ENCODE measurements at places on chromosomes 6 and 20. TPM values are rescaled to one million over a fixed set of nuclear protein-coding genes. Genes with fewer than 3 reads are reported as not detected.

DNA sequence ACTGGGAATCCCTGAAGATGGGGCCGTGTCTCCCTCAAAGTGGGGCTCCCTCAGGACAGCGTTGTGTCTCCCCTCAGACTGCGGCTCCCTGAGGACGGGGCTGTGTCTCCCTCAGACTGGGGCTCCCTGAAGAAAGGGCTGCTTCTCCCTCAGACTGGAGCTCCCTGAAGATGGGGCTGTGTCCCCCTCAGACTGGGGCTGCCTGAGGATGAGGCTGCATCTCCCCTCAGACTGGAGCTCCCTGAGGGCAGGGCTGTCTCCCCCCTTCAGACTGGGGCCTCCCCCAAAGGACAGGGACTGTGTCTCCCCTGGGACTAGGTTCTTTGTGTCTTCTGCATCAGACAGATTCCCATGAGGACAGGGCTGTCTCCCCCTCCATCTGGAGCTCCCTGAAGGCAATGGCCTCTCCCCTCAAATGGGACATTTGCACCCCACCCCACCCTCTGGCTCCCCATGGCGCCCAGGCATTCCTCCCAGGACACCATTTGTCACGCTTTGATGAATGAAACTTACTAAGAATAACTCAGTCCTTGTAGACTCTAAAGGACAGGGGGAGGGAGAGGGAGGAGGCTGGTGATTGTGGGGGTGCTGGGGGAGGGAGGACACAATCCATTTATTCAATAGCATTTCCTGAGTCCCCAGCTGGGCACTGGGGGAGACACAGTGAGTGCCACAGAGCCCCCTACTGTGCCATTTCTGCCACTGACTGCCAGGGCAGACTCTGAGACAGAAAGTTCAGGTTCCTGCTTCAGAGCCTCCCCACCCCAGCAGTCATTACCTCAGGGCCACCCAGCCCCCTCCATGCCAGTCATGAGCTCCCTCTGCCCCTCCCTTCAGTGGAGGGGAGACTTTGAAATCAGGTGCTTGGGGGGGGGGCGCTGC lies 122.4 kb downstream of the MRPL14 start:
- peaks cover 7% of the 10 kb centered on the region for H3K4me1 ChIP-seq
- DNase-seq: no peak
- H3K4me3 ChIP-seq: no peak overlapping the region
- H3K27me3 ChIP-seq: peaks cover 35% of the 10 kb centered on the region
- H3K27ac ChIP-seq: no peak overlapping the region
- H3K36me3 ChIP-seq: no peaks in the 10 kb centered on the region

DNA sequence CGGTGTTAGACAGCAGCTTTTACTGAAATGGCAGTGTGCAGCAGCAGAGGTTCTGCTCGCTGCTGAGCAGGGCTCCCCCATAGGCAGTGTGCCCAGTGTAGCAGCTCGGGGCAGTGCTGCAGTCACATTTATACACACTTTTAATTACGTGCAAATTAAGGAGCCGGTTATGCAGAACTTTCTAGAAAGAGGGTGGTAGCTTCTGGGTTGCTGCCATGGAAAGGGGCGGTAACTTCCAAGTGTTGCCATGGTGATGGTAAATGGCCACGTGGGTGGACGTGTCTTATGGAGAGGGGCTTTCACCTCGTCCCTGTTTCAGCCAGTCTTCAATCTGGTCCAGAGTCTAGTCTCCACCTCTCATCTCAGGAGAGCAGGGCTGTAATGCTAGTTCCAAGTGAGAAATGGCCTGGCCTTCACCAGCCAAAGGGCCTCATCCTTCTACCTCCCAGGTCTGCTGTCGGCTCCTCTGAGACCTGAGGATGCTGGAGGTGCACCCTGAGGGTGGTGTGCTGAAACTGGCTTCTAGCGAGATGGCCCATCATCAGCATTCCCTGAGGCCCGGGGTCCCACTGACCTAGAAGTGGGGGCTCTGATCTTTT lies 180.5 kb upstream of the PMEPA1 start:
- H3K36me3 ChIP-seq: no peaks in the 10 kb centered on the region
- no peaks in the 10 kb centered on the region for H3K4me1 ChIP-seq
- H3K27me3 ChIP-seq: peaks cover 34% of the 10 kb centered on the region
- no peak overlapping the region for H3K27ac ChIP-seq

The CST5 gene
- total RNA-seq: not detected

The SLC22A2 gene
- not detected for total RNA-seq

- H3K4me3 ChIP-seq: no peak overlapping the region
- DNase-seq: no peak
- no peaks in the 10 kb centered on the region for H3K4me1 ChIP-seq
- H3K27ac ChIP-seq: no peak overlapping the region
These were observed 94.5 kb downstream of the PKHD1 start for GRCh38 chr6:51992876-51993275.

- H3K36me3 ChIP-seq: no peaks in the 10 kb centered on the region
- no peak overlapping the region for H3K4me3 ChIP-seq
- H3K4me1 ChIP-seq: peaks cover 7% of the 10 kb centered on the region
These were observed 58.3 kb downstream of the TENT5A start for GRCh38 chr6:81694207-81694606.

The SYCP2L gene
- total RNA-seq: 11.8 TPM

The RUNX2 gene
- total RNA-seq: 0.46 TPM

- DNase-seq: no peak
- H3K27ac ChIP-seq: no peak overlapping the region
- H3K36me3 ChIP-seq: no peaks in the 10 kb centered on the region
- H3K4me1 ChIP-seq: peaks cover 6% of the 10 kb centered on the region
- H3K4me3 ChIP-seq: no peak overlapping the region
These were observed 410.7 kb upstream of the RUNX2 start for GRCh38 chr6:44917430-44917829.

DNA sequence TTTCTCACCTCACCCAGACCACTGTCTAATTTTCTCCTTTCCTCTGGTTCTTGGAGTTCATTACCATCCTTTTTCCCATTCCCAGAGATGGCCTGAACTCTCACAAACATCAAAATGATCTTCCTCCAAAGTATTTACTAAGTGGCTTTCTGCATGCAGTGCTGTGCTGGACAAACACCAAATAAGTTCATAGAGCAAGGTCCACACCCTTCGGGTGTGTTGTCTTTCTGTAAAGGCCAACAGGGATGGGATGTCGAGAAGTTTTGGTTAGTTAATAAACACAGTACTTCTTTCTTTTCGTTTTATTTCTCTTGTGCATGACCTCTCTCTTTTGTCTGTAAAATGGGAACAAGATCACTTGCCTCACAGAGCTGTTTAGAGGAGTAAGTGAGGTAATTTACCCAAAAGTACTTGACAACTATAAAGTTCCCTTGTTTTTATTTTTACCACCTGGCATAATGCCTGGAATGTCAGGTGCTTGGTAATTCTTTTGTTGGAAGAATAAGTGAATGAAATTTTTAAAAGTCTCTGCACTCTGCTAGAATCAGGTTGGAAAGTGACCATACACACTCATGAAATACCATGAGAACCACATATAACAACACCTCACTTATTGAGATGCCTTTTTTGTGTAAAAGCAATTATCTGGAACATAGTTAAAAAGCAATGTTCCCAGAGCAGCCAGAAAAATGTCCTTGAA lies 22.8 kb upstream of the CCN6 start:
- no peak overlapping the region for H3K4me3 ChIP-seq
- H3K27ac ChIP-seq: no peak overlapping the region
- H3K27me3 ChIP-seq: peaks cover 17% of the 10 kb centered on the region
- H3K36me3 ChIP-seq: no peaks in the 10 kb centered on the region
- DNase-seq: no peak

The FAM209B gene
- not detected for total RNA-seq

- no peak for DNase-seq
- H3K36me3 ChIP-seq: no peaks in the 10 kb centered on the region
- no peaks in the 10 kb centered on the region for H3K27me3 ChIP-seq
- no peak overlapping the region for H3K27ac ChIP-seq
These were observed 61.7 kb upstream of the NOX3 start for GRCh38 chr6:155517294-155517693.

DNA sequence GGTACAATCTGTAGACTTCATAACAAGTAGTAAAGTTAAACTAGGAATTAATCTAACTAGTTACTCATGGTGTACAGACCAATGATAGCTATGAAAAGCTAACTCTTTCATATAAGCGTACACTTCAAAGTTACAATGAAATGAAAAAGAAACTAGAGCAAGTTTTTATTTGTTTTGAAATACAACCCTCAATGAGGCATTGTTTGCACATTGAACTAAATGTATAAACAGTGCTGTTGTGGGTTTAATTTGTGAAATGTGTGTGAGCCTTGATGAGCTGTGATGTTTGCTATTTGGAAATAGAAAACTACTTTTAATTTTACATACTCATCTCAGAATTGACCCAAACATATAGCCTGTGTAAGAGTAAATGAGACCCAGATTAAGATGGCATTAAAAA lies 11.1 kb upstream of the EYA4 start:
- H3K4me3 ChIP-seq: no peak overlapping the region
- peaks cover 10% of the 10 kb centered on the region for H3K27me3 ChIP-seq
- peaks cover 7% of the 10 kb centered on the region for H3K4me1 ChIP-seq
- H3K27ac ChIP-seq: no peak overlapping the region
- no peak for DNase-seq

- peaks cover 2% of the 10 kb centered on the region for H3K36me3 ChIP-seq
- H3K4me1 ChIP-seq: peaks cover 14% of the 10 kb centered on the region
- no peak overlapping the region for H3K27ac ChIP-seq
- H3K4me3 ChIP-seq: no peak overlapping the region
- no peaks in the 10 kb centered on the region for H3K27me3 ChIP-seq
- no peak for DNase-seq
These were observed 667.5 kb downstream of the UTRN start for GRCh38 chr6:144952456-144953240.

The GPR6 gene
- total RNA-seq: not detected

The C6orf163 gene
- total RNA-seq: 5.7 TPM

- H3K4me3 ChIP-seq: no peak overlapping the region
- H3K27ac ChIP-seq: no peak overlapping the region
- H3K27me3 ChIP-seq: no peaks in the 10 kb centered on the region
- peaks cover 2% of the 10 kb centered on the region for H3K4me1 ChIP-seq
These were observed 46.2 kb downstream of the SNRNP48 start for GRCh38 chr6:7636151-7636550.

DNA sequence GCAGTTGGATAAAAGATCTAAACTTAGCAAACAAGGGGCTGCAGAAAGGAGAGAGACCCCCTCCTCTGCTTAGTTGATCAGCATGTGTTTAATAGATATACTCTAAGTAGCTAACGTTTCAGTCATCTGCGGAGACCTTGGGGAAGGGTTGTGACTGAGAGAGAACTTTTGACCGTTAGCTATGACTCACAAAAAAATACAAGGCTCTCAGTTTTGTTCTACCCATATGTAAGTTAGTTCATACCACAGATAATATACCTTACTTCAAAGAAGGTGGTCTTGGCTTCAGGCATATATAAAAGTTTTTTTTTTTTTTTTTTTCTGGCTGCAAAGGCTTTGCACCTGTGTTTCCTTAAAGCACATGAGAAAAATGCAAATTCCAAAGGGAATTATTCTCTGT lies 258.9 kb downstream of the GJA1 start:
- H3K4me1 ChIP-seq: peaks cover 10% of the 10 kb centered on the region
- H3K36me3 ChIP-seq: no peaks in the 10 kb centered on the region
- no peak overlapping the region for H3K4me3 ChIP-seq
- H3K27me3 ChIP-seq: no peaks in the 10 kb centered on the region

The ELOVL2 gene
- total RNA-seq: 6.0 TPM

The OPRM1 gene
- not detected for total RNA-seq

- no peak overlapping the region for H3K4me3 ChIP-seq
- H3K27me3 ChIP-seq: no peaks in the 10 kb centered on the region
- peak overlapping the region; percentile 90 for H3K27ac ChIP-seq
- H3K36me3 ChIP-seq: no peaks in the 10 kb centered on the region
- no peak for DNase-seq
These were observed 13.5 kb upstream of the SNAI1 start for GRCh38 chr20:49969234-49969633.

DNA sequence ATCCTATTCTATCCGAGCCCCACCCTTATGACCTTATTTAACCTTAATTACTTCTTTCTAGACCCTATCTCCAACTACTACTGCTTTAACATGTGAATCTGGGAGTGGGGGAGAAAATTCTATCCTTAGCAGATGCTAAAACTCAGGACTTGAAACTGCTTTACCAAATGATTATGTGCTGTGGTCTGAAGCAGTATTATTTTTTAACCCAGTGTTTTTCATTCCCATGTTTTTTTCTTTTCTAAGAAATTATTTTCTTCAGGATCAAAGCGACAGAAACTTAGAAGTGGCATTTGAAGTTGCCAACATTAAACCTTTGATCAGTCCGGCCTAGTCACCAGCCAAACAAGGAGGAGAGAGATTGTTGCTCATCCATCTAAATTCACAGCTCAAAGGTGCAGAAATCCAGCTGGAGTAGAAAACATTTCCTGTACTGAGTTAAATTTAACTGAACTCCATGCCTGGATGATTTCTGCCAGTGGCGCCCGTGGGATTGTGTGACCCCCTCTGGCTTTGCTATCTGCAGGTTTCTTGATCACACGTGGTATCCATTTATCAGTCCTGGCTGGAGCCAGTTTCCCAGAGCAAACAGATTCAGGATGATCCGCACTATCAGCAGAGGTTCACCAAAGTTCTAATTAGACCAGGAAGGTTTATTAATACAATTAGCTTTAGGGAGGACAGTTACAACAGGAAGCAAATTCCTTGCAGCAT lies 300.5 kb downstream of the PLCB1 start:
- no peak overlapping the region for H3K27ac ChIP-seq
- H3K36me3 ChIP-seq: no peaks in the 10 kb centered on the region
- no peaks in the 10 kb centered on the region for H3K4me1 ChIP-seq
- H3K27me3 ChIP-seq: no peaks in the 10 kb centered on the region

The PPP1R18 gene
- total RNA-seq: 22.5 TPM

Measured in progenitor cell of endocrine pancreas (in vitro differentiated cells).